ENCODE measurements at places on chromosomes 1 and 21.

GRCh38 chr1:67747671-67748546 is 62.9 kb downstream of the GADD45A start:
- no peak for DNase-seq

DNA sequence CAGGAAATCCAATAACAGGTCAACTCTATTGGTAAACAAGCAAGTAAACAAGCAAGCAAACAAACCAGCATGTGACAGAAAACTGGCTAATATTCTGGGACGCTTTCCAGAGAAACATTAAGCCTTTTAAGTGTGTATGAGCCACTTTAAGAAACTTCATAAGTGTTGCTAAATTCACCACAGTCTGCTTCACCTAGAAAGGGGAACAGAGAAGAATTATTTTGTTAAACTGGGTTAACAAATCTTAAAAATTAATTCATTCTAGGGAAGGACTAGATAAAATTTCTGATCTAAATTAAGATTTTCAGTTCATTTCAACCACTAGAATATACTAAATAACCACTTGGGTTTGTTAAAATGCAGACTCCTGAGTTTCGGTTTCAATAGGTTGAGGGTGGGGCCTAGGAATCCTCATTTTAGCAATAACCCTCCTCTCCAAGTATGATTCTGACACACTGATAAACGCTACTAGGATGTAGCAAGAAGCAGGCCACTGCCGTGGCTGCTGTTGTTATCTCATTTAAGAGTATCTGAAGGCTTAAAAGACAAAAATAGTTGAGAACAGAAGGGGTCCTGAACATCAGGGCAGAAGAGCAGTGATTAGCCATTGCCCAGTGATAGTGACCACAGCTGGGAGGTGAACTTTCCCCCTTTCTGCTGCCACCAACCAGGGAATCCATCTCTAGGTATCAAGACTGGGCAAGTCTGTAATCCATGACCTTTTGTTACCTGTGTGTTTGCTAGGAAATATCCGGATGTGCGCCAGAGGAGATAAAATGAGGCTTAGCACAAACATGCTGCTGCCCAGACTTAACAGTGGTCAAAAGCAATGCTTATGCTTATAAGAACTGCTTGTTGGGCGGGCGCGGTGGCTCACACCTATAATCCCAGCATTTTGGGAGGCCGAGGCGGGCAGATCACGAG is 11.2 kb downstream of the CREG1 start:
- DNase-seq, result no peak

GRCh38 chr21:15638856-15639549 is 90.8 kb upstream of the USP25 start:
- no peak for DNase-seq

DNA sequence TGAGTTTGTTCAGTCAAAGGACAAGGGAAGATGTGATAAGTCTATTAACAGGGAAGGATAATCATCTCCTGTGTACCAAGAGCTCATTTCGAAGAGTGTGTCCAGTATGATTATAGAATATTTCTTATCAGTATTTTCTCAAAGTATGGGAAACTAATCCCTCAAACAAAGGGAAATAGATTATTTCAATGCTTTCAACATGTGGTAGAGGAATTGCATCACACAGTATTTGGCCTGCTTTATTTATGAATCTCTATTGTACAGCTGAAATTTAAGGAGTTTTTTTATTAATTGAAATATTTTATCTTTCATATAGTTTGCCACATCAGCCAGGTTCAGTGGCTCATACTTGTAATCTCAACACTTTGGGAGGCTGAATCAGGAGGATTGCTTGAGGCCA is 151.0 kb downstream of the CLEC20A start:
- DNase-seq, result no peak

GRCh38 chr1:2284932-2285331 is 56.8 kb downstream of the SKI start:
- no peak for DNase-seq

- no peak for DNase-seq
These were observed 828 bp upstream of the MYBPH start for GRCh38 chr1:203176273-203177035.

- no peak for DNase-seq
These were observed 1656.1 kb downstream of the KCNT2 start for GRCh38 chr1:194952171-194952570.

- no peak for DNase-seq
These were observed 87.2 kb downstream of the VAV3 start for GRCh38 chr1:107877745-107878144.

- DNase-seq, result no peak
These were observed 46.6 kb upstream of the C1orf105 start for GRCh38 chr1:172373864-172374263.

GRCh38 chr21:31967334-31967733 is 94.5 kb downstream of the HUNK start:
- no peak for DNase-seq

DNA sequence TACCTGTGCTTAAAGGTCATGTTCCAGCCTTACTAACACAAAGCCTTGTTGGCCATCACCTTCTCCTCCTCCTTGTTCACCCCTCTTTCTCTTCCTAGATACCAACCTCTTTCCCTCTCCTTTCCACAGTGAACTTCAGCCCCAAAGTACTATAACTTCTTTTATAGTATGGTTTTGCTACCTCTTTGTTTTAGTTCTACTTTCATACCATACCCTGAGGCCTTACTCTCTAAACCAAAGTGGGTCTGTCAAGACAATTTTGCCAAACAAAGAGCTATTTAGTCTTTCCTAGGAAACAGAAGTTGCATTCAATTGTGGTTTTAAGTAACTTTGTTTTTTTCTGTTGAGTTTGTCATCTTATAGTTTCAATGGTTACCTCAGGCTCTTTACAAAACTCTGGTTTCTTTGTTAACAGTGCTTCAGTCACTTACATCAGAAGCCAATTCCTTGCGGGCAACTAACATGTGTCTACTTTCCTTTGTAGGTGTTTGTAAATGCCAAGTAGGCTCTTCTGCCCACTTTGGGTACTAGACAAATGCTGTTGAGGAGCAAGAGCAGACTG is 623.9 kb upstream of the PKN2 start:
- DNase-seq, result no peak

- no peak for DNase-seq
These were observed 8.4 kb upstream of the FAAP20 start for GRCh38 chr1:2202843-2203601.

DNA sequence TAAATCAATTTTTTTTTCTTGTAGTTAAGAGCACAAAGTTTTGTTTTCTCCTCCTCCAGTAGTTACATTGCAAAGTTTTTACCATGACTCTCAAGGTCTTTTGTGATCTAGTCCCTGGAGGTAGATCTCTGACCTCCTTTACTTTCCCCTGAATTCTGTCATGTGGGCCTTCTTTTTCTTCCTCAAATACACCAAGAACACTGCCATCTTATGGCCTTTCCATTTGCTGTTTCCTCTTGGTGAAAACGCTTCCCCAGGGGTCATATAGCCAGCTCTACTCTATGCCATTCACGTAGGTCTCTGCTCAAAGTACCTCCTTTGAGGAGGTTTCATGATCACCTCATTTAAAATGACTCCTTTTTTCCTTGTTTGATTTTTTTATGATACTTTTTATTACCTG is 2.7 kb downstream of the DDX20 start:
- DNase-seq, result no peak

GRCh38 chr1:174152427-174152826 is 6.9 kb upstream of the RABGAP1L start:
- DNase-seq, result no peak

DNA sequence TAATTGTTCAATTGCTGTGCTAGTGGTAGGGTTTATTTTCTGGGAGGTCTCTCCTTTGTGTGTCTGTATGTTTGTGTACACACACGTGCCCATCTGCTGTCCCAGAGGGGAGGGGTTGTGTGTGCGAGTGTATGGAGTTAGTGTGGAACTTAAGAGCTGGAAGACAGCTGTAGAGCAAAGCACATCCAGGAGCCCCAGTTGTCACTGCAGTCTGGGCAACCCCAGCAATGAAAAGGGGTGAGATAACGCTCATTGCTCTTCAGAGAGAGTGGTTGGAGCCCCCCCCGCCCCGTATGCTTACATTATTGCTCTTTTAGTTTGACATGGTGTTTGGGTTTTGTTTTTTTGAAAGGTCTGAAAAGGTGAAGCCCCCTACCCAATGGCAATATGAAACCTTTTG is 36.9 kb downstream of the NCF2 start:
- no peak for DNase-seq

GRCh38 chr1:94981575-94981973 is 54.7 kb upstream of the CNN3 start:
- DNase-seq, result no peak

- DNase-seq, result no peak
These were observed 21.0 kb downstream of the PDE9A start for GRCh38 chr21:42674351-42674940.

DNA sequence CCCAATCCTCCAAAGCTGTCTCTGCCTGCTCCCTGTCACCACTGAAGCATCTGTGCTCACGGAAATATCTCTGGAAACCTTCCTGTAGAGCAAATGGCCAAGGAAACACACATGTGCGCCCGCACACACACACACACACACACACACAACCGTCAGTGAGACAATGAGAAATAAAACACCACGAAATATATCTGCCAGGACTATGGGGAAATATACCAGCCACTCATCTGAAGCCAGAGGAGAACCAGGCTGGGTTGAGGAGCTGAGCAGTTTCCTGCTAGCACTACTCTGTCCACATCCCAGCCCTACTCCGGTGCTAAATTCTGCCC is 25.1 kb upstream of the PLXNA2 start:
- no peak for DNase-seq

GRCh38 chr1:6815726-6816125 is 30.5 kb downstream of the CAMTA1 start:
- DNase-seq, result no peak

DNA sequence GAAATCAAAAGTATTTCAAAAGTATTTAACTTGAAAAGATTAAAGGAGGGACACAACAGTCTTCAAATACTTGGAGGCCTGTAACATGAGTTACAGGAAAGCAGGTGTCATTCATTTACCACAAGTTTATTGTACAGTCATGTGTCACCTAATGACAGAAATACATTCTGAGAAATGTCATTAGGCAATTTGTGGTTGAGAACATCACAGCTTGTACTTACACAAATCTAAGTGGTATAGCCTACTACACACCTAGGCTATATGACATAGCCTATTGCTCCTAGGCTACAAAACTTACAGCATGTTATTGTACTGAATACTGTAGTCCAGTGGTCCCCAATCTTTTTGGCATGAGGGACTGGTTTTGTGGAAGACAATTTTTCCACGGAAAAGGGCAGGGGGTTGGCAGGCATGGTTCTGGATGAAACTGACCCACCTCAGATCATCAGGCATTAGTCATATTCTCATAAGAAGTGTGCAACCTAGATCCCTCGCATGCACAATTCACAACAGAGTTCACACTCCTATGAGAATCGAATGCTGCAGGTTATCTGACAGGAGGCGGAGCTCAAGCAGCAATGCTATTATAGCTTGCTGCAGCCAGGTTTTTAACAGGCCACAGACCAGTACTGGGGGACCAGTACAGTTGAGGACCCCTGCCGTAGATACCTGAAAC is 25.0 kb upstream of the PHTF1 start:
- no peak for DNase-seq

DNA sequence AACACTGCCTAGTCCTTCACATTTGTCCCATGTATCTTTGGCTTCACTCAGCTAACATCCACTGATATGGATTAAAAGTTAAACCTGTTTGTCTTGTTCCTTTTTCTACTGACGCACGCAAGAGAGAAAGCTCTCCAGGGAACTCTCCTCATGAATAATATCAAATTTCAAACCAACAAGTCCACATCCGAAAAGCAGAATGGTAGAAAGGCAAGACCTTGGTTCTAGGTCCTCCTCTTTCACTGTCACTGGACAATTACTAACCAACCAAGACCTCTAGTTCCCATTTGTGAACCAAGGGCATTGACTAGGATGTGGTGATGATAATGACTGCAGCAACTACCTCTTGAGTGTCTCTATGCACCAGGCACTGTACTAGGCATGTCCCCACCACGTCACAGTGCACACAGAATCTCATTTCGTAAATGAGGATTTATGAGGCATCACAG is 8.4 kb downstream of the PLPP3 start:
- DNase-seq, result no peak

- no peak for DNase-seq
These were observed 58.5 kb downstream of the SLC25A24 start for GRCh38 chr1:108141621-108142020.

- DNase-seq, result no peak
These were observed 75.2 kb downstream of the CDC42BPA start for GRCh38 chr1:227242811-227243682.

GRCh38 chr1:167936068-167936929 is at the start of gene DCAF6:
TSS of gene DCAF6 (plus strand) at chr1:167936683. CDS start at chr1:167936912, 229 bp downstream.
- DNase-seq, result peak; percentile 93

DNA sequence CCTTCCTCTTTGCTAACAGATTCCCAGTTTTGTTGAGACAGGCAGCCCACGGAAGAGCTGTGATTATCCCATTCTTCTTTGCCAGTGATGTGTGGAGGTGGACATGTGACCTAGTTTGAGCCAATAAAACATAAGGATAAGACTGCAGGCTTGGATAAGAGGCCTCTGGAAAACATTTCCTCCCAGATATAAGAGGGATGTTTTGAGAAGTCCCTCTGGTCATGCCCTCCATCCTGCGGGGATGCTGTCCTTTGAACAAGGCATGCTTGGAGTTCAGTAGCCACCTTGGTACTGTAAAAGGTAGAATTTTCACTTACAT is 155.7 kb downstream of the TM2D1 start:
- no peak for DNase-seq

GRCh38 chr1:56831871-56832693 is 12.9 kb upstream of the FYB2 start:
- DNase-seq, result peak; percentile 64

GRCh38 chr1:47545912-47546483 is 108.2 kb downstream of the FOXD2 start:
- DNase-seq, result no peak

DNA sequence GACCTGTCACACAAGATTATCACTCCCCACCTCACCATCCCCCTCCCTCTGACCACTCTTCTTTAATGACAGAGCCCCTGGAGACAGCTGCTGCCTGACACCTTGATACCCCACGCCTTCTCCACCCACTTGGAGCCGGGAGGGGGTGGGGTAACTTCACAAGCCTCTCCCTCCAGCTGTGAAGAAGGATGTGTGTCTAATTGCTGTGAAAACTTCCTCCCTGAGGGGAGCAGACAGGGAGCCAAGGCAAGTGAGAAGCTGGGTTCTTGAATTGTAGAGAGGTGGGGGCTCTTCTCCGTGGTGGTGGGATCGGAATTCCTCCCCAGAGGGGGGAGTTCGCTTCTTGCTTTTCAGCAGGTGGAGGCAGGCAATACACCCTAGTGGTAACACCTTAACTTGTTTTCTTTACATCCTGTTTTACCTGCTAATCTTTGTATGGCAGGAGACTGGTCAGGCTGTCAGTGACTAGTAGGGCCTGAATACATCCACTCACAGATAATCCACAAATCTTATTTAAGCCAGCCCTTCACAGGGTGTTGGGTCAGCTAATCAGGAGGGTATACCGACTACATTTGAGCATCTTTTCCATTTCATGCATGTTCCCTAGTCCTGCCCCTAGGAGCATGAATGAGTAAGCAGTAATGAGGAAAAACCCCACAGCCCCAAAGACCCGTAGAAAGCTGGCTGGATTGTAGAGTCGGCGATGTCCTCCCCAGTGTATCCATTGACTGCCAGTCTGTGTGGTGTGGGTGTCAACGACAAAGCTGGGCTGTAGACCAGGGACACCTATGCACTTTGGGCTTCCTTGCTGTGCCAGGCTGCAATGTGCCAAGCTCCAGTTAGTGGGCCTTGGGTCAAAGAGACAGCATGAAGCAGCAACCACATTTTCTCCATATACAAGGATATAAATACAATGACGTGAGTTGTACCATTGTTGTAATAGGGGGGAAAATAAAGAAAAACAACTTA is 57.3 kb downstream of the NFASC start:
- no peak for DNase-seq

- DNase-seq, result no peak
These were observed 159.8 kb downstream of the TGFBR3 start for GRCh38 chr1:91725989-91726721.

Measured in head of caudate nucleus (tissue), 42 donors.